CD4-positive, alpha-beta memory T cell (primary cell): ENCODE measurements at places on chromosomes 1 and 21. TPM values are rescaled to one million over a fixed set of nuclear protein-coding genes. Genes with fewer than 3 reads are reported as not detected.

DNA sequence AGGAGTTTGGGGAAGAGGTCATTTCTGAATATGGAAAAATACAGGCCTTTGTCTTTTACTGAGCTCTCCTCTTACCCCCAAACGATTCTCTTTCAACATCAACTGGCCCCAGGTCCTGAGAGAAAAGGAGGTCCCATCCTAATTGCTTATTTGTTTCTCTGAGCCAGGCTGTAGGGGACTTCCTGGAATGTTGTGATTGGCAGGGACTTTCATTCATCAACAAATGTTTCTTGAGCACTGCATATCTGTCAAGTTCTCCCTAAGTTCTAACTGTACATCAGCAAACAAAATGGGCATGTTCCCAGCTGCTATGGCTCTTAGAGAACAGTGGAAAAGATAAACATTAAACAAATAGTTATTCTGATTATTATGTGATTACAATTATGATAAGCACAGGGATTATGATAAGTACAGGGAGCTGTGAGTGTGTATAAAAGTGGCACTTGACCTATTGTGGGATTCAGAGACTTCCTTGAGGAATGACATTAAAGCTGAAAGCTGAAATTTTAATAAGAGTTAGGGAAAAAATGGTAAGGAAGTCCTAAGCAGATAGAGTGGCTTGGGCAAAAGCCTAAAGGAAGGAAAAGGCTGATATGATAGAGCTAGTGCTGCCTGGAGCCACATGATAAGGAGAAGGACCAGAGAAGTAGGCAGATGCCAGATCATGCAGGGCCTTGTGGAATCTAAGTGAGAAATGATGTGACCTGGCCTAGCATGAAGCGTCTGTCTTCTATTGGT lies 11.6 kb downstream of the GPX7 start:
- no peak for DNase-seq

GRCh38 chr1:19633106-19633505 lies 11.0 kb upstream of the NBL1 start:
- no peak for DNase-seq

DNA sequence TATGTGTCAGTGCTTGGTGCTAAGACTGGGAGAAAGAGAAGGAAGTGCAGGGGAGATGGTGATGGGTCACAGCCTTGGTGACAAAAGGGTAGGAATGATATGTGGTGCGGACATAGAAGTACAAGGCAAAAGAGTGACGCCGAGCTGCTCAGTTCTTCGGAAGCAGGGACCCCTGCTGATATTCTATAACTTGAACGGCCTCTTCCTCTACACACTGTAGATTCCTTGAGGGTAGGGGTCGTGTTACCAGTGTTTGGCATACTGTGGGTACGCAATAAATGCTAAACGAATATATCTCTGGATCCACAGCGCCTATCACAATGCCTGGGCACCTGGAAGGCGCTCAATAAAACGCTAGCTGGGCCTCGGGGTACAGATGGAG lies 488 bp downstream of the DBT start:
- no peak for DNase-seq

DNA sequence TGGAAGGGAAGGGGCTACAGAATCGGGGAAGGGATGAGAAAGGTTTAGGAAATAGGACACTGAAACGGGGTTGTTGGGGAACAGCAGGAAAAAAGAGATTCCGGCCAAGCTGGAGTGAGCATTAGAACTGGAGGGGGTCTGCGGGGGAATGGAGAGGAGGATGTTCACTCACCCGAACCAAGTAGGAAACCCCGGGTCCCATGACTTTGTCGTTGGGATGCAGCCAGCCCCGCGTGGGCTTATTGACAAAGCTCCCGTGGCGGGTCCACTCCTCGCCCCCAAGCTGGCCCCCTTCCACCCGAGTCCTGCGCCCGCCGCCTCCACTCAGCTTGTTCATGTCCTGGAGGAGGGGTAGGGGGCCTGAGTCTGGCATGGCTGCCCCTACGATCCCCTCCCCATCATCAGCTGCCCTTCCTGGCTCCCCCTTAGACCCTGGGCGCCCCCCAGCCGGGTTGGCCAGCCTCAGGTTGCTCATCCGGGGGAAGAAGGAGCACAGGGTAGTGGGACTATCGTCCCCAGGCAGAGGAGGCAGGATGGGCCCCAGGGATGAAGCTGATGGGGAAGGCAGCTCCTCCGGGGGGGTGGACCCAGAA lies 591 bp downstream of the SHC1 start:
- DNase-seq, result peak; percentile 39

DNA sequence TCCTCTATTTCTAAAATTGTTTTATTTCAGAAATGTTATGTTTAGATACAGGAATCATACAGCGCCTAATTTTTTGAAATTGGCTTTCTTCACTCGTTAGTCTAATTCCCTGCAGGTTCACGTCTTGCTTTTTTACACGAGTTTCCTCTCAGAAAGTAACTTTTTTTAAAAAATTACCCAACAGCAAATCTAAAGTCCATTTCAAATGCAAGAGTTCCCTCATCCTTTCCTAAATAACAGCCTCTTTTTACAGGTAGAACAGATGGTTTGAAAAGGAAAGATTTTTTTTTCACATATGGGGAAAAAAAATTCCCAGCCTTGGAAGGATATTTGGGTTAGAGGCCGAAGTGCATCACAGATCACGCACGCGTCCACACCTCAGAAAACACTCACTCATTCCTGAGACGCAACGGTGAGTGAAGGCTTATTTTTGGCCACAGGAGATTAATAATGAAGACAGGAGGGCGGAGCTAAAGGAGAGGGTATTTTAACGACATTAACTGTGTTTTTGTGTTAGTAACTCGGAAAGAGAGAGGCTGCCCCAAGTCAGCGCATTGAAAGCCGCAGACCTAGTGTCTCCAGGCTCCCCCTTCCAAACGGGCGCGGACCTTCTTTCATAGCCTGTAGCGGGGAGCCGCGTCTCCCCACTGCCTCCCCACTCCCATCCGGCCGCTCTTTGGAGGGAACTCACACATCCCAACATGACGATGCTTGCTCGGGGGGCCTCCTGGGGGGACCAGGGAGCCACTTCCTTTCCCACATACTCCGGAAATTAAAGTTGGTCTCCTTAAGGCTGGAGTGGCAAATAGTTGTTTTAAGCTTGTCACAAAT lies 969 bp upstream of the RIPK4 start:
- DNase-seq, result no peak

- DNase-seq, result no peak
Observed at GRCh38 chr1:52239708-52240001, 97.8 kb downstream of the ZFYVE9 start.

DNA sequence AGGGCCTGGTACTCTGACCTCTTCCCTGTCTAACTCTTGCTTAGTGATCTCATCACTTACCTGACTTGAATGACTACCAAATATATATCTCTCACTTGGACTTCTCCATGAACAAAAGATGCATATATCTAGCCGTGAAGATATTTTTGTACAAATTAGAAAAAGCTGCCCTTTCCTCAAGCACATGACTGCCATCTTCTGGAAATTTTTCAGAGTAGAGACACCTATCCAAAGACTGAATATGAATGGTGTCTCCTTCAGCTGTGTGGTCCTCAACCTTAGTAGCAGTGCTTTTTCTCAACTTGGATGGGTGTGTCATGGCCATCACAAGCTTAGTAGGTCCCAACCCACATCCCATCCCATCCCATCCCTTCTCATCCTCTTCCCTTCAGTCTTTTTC lies 142.3 kb downstream of the DNM3 start:
- no peak for DNase-seq

DNA sequence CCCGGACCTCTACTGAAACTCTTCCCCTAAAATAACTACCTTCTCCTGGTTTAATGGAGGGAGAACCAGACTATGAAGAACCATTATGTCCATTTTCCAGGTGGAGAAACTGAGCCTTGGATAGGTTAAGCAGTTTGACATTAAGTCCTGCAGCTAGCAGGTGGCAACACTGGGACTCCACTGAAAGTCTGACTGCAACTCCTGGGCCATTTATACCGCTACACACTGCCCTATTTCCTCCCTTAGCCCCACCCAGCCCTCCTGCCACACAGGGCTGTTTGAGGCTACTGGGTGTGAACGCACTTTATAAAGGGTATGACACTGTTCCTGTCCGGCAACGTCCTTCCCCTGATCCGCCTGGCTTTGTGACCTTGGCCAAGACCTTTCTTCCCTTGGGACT lies 511 bp upstream of the INPP5B start:
- no peak for DNase-seq

The SPRR2D gene
- not detected for polyA plus RNA-seq

DNA sequence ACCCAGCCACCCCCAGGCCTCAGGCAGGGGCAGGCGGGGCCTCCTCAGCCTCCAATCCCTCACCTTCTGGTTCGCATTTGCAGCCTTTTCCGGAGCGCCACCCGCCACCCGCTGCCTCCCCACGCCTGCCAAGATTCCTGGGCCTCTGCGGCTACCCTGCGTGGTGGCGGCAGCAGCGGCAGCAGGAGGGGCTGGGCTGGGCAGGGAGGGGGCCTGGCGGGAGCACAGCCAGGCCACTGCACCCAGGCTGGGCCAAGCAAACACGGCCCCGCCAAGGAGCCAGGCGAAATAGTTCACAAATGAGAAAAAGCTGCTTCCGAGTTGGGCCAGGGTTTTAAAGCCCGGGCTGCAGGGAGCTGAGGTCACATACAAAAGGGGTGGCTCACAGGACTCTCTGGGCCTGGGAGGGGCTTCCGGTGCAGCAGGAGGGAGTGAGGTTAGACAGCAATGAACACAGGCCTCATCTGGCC lies 9.8 kb downstream of the COL8A2 start:
- DNase-seq, result no peak

DNA sequence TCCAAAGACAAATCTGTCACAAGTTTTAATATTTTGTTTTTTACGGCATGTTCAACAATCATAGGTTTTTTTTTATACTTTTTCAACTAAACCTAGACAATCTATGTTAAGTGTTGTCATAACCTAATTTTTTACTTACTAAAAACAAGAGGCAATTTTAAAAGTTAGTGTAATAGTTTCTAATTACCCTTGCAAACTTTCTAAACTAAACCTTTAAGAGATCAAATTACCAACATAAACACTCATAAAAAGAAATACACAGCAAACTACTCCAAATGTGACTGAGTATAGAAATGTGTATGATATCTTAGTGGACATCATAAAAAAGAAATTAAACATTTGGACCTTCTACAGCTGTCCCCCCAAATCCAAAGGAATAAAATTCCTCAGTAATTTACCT lies 10.0 kb downstream of the ZNF281 start:
- DNase-seq, result no peak

The FAM43B gene
- not detected for polyA plus RNA-seq

- no peak for DNase-seq
Observed at GRCh38 chr1:197955486-197956394, 38.6 kb downstream of the LHX9 start.

DNA sequence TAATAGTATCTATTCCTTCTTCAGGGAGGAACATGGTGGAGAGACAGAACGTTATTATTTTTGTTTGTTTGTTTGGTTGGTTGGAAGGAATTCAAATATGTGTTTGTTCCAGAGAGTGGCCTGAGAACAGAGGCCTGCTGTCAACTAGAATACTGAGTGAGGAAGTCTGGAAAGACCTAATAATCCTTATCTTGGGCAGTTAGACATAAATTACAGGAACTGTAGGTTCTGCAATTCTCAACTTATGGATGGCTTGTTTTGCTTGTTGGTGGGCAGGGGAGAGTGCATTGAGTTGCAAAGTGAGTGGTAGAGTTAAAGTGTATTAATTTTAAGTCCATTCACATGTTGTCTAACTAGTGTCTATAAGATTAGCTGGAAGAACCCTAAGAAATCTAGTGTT lies 197.6 kb downstream of the BACH1 start:
- no peak for DNase-seq

The PEAR1 gene
- polyA plus RNA-seq, result not detected

The SPRR2G gene
- not detected for polyA plus RNA-seq

DNA sequence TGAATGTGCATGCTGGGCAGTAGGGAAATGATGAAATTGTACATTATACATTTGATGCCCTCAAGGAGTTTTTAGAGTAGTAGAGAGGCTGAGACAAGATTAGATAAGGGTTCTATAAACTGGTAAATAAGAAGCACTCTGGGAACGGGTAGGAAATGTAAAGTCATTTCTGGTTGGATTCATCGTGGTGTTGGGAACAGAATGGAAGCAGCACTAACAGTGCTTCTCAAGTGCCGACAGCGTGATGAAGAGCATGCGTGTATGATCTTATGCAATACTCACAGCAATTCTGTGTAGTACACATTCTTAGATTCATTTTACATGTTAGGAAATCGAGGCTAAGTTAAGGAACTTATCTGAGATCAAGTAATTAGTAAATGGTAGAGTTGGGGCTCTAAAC lies 45.9 kb downstream of the GPR88 start:
- no peak for DNase-seq

DNA sequence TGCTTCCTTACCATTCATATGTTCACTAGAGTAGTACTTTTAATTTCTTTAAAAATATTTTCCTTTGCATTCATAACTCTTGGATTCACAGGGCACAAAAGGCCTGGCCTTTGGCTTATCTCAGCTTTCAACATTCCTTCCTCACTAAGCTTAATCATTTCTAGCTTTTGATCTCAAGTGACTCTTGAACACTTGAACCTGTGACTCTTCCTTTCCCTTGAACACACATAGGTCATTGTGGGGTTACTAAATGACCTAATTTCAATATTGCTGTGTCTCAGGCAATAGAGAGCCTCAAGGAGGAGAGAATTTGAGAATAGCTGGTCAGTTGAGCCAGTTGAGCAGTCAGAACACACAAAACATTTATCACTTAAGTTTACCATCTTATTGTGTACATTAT lies 49.9 kb downstream of the COL11A1 start:
- DNase-seq, result no peak

DNA sequence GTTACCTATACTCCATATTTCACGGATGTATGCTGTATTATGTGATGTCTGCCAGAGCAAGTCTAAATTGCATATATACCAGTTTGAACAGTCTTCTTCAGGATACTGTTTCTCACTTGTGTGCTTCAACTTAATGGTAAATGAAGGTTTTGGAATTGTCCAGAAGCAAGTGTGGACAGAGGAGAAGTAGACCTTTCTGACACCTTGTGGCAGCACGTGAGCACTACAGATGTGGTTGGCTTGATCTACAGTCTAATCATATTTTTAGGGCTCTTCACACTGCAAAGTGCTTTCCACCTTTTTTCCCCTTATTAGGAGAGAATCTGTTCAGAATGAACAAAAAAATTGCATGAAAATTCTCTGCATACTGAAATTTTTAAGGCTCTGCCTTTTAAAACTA lies 10.9 kb downstream of the MORC3 start:
- peak; percentile 43 for DNase-seq
